CD4-positive, alpha-beta T cell treated with Interleukin-21 for 1 hour (primary cell): ENCODE measurements at places on chromosomes 11 and 22.

DNA sequence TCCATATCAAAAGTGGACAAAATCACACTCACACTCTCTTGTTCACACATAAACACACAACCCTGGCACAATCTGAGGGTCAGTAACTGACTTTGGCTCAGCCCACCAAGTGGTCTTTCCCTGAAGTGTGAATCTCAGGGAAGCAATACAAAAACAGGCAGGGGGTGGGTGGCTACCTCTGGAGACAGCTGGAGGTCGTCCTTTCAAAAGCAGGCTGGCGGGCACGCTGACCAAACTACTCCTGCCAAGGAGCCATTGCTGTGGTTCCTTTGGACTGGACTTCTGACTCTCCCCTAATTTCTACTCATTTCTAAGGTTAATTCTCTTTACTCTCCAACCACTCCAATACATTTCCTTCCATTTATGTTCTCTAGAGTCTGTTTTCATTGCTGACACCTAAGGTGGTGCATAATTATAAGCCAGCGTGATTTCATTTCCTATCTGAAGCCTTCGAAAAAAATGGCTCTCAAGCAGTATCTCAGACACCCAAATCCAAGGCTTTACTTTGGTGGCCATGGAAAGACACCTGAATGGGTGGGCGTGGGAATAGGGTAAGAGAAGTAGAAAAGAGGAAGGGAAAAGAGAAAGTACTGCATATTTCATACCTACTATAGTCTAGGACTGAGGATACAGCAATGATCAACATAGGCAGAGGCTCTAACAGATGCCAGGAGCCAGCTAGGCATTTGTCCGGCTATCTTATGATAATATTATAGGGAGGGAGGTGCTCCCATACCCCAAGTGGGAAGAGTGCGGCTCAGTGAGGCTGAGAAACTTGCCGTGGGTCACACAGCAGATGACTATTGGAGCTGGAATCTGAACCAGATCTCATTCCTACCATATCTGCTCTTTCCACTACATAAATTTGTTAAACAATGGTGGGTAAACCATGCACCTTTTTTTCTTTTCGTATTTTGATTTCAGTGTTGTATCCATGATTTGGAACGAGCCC lies 22.0 kb downstream of the FZD4 start:
- no peak for DNase-seq

- DNase-seq = no peak
These were observed 11.0 kb downstream of the SLC29A2 start for GRCh38 chr11:66360406-66361073.

DNA sequence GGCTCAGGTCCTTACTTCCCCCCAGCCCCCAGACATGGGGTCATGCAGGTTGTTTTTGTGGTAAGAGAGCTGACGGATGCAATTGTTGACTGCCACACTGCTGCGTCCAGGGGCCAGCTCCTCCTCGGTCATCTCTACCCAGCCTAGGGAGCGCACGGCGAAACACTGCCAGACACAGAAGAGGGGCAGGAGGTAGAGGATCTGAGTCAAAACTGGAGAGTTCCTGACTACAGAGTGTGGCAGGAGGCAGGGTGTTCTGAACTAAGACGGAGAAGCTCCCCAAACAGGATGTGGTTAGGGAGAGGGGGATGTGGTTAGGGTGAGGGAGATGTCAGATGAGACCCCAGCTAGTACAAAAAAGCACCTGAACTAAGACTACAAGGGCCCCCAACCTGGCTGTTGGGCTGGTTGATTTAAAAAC lies 12.3 kb downstream of the SMPD1 start:
- peak; percentile 86 for DNase-seq

DNA sequence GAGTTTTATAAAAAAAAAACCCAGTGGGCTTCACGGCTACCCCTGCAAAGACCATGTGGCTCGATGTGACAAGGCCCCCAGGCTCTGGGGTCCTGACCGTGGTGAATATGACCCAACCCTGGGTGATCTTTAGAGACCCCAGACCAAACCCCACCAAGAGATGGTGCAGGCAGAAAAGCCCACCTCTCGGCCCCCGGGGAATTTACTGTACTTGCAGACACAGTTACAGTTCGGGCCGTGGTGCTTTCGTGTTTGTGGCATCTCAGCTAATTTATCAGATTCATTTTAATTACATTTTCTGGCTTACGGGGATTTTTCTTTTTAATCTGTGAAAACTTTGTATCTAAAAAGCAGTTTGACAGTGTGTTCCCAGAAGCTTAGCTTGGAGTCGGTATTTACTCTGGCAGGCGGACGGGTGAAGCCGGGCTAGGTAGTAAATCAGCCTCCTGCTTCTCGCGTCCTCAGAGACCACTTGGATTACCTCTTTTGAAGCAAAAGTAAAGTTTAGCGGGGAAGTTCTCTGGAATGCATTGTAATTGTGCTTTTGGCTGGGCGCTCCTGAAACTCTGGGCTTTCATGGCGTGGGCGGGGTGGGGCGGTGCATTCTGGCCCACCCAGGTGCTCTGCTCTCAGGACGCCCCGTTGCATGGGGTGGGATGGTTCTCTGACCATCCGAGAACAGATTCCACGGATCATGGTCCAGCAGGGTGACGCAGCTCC lies 25.3 kb downstream of the ANO1 start:
- DNase-seq = no peak

GRCh38 chr22:46054091-46055073 lies 77.4 kb upstream of the WNT7B start:
- DNase-seq = peak; percentile 58

- no peak for DNase-seq
These were observed 8.2 kb upstream of the LAYN start for GRCh38 chr11:111532365-111532709.

GRCh38 chr11:44983786-44984185 lies 33.1 kb upstream of the TP53I11 start:
- DNase-seq = no peak

DNA sequence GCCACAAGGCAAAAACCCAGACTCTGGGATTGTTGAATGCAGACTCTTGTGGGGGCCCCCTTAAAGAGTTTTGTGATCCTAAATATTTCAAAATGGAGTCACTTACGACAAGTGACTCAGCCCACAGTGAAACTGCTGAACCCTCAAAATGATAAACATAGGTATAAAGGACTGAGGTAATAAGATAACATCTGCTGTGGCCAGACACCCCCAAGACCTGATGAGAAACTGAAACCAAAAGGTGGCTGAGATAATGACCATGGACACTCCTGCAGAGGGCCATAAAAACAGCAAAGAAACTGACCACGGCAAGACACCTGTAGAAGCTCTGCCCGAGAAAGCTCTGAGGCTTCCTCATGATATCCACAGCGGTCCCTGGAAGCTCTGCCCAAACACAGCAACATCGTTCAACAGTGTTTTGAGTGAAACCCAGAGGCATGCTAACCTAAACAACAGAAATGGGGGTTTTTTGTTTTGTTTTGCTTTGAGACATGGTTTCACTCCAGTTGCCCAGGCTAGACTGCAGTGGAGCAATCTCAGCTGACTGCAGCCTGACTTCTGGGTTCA lies 1.6 kb upstream of the PLAAT4 start:
- peak; percentile 50 for DNase-seq

- no peak for DNase-seq
These were observed 77.1 kb upstream of the PRR5 start for GRCh38 chr22:44624689-44625420.

DNA sequence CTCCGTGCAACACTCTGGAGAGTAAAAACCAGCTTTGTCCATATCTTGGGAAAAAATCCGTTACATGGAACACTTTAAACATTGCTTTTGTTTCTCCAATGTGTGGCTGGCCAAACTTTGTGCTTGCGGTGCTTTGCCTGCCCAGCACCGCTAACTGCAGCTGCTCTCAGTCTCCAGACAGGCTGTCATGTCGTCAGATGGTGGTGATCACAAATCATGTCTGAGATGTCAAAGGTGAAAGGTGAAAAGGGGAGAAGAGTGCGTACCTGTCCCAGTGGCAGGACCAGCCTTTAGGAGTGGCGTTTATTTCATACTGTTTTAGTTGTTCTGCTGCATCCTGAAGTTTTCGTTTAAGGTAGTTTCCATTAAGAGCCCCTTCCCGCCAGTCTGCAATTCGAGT lies 17.1 kb upstream of the AGBL2 start:
- DNase-seq = no peak

GRCh38 chr11:78203184-78203583 lies 14.5 kb downstream of the USP35 start:
- peak; percentile 72 for DNase-seq

DNA sequence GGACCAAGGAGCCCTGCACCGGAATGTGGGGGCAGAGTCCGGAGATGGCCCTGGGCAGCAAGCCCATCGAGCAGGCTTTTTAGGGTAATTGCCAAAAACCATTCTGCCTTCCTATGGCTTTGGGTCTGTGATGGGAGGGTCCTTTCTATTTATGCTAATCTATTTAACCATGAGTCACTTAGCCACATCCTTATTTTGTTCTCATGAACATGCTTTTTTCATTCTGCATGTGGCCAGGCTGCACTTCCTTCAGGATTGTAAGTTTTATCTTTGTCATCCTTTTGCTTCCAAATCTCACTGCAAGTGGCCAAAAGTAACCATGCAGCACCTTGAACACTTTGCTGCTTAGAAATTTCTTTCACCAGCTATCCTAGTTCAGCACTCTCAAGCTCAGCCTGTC lies 88.3 kb downstream of the EFCAB6 start:
- DNase-seq = no peak

GRCh38 chr11:85768473-85769146 lies 42.3 kb downstream of the SYTL2 start:
- DNase-seq = no peak

DNA sequence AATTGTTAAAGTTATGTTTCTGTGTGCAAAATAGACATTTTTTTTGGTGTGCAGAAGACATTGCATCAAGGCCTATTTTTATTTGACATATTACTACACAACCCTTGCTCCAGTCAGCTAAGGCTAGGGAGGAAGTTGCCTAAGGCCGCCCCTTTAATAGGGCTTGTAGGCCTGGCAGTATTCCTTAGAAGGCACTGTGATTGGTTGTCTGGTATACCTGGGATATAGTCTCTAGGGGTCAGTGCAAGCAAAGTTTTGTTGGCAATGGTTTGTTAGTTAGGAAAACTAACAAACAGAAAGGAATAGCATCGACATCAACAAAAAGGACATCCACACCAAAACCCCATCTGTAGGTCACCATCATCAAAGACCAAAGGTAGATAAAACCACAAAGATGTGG lies 16.9 kb downstream of the CCDC15 start:
- no peak for DNase-seq

DNA sequence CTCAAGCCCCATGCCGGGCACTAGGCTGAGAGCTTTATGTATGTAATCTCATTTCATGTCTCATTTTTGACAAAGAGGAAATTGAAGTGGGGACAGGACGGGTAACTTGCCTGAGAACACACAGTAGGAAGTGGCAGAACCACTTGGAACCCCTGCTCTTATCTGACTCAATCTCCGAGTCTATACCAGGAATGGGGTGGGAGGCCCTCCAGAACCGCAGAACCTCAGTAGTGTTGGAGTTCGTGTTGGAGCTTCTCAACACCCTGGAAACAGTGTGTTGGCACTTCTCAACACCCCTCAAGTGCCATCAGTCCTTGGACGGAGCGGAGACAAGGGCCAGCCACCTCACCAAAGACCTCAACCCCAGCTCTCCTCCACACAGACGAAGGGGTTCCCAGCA lies 38.8 kb upstream of the POLA2 start:
- no peak for DNase-seq

- DNase-seq = no peak
These were observed 48.1 kb upstream of the SPATA19 start for GRCh38 chr11:133893381-133893780.

DNA sequence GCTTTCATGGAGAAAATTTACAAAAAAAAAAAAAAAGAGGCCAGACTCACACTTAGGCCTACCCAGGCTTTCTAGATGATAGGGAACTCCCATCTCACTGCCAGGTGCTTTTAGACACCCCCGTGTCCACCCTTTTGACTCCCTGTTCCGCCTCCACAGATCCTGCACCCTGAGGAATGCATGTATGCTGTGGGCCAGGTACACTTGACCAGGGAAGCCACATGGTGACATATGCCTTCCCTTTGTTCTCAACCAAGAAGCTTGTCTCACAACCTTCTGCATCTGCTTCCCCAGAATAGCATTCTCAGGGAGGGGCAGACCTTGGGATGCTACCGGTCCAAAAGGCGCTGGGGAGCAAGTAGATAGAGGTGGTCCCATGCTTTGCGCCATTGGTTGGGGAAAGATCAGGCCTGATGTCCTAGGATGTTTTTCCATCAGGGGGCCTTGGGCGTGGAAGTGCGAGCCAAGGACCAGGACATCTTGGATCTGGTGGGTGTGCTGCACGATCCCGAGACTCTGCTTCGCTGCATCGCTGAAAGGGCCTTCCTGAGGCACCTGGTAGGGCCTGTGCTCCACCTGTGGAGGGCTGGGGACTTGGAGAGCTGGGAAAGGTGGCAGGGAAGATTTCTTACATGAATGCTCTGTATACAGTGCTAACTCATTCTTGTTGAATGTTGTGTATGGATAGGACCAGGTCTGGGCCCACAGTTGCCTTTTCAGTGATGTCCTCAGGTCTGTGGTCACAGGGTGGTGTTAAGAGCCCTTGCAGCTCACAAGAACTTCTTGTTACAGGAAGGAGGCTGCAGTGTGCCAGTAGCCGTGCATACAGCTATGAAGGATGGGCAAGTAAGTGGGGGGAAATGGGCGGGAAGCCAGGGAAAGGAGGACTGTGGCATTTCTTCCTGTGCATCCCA lies 7.5 kb downstream of the HMBS start:
- DNase-seq = no peak
